Brain (organoid and tissue), 16 donors: ENCODE measurements at places on chromosomes 12 and 14.
A peak's percentile ranks its signal among the peaks of the same experiment; 100 is the strongest.

DNA sequence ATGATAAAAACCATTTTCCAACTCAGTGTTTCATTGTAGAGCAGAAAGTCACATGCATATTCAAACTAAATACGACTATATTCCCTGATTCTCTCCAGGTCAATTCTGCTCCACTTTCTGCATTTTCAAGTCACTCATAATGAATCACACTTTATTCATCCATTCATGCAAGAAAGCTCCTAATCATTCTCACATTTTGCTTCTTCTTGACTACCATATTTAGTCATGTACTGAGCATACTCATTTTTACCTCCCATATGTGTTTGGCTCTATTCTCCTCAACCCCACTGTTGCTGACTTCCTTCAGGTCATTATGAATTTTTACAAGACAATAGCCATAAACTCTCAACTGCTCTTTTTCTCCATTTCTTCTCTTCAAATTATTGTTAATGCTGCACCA is 43.4 kb upstream of the PIK3C2G start:
- DNase-seq: no peak

- peak; percentile 54 for DNase-seq
Observed at GRCh38 chr14:101496776-101497683, 64.3 kb upstream of the DIO3 start.

GRCh38 chr12:83018088-83018487 is 331.4 kb downstream of the TMTC2 start:
- DNase-seq: no peak

- no peak for DNase-seq
Observed at GRCh38 chr12:73321319-73321718, 1049.1 kb downstream of the TRHDE start.

GRCh38 chr12:52055731-52056711 is 4.8 kb downstream of the NR4A1 start:
- DNase-seq: no peak

DNA sequence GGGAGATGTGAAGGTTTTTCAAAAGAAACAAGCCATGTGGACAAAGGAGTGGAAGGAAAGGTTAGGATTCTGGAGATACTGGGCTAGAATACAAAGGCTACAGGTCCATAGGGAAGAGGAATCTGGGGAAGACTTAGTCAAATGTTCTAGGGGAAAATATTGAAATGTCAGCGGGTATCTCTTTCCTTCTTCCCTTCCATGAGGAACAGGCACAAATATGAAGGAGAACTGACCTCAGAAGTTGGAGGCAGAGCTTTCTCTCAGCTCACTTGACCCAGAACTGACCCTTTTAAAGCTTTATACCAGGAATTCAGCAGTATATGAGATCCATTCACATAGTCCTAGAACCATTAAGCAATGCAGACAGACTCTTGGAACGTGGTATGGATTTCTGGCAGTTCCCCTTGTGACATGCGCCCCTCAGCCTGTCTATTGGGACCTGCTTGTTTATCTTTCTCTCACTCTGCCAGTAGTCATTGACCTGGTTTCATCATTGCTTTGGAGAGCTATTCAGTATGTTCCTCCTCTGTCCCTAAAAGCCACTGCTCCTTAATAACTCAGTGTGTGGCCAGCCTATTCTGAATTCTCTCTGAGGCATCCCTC is 43.0 kb upstream of the GSG1 start:
- DNase-seq: no peak

DNA sequence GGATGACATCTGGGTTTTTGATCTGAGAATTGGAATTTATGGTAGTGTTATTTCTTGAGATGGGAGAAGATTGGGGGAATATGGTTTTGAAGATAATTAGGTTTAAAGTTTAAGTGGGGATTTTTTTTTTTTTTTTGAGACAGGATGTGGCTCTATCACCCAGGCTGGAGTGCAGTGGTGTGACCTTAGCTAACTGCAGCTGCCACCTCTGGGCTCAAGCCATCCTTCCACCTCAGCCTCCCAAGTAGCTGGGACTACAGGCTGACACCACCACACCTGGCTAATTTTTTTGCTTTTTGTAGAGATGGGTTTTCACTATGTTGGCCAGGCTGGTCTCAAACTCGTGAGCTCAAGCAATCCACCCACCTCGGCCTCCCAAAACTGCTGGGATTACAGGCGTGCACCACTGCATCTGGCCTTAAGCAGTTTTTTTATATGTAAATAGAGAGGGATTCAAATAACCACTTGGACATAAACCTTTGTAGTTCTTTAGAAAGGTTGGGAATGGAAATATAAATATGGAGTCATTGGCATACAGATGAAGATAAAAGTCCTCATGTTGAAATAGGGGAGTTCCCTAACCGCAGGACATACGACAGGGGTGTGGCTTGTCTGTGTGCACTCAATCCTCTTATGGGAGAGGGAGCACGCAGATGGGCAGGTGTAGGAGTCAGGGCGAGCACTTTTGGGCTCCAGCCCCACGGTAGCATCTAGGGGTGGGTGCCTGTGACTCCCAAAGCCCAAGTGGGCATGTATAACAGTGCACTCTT is 4.7 kb downstream of the LIN52 start:
- DNase-seq: no peak

- DNase-seq: no peak
Observed at GRCh38 chr14:35248476-35248788, 43.8 kb upstream of the PSMA6 start.

DNA sequence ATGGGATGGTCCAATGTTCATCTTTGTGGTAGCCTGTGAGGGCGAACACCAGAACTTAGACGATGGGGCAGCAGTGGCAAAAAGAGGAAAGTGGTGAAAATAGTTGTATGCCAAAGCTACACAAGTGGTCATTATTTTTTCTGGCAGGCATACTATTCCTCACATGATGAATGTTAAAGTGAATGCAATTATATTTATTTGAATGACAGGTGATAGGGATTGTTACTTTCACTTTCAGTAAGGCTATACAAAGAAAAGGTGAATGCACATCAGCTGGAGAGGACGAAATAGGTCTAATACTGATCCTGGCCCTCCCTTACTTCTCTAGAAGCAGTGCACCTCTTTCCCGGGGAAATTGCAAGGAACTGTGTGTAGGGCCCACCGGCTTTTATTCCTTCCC is 470.1 kb downstream of the TMTC2 start:
- no peak for DNase-seq

DNA sequence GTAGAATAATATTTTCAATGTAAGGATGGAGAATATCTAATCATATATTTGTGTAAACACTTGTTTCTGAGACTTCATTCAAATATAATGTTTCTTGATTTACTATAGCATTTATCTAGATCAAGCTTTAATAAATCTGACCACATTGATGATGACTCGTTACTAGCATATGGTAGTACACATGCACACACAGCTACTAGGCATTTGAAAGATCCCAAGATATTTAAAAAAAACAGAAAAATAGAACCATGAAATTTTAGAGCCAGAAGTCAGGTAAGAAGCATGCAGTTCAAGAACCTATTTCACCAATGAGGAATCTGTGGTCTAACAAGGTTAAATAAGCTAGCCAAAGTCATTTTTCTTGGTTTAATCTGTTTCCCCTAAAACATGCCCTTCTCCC is 32.0 kb downstream of the DCP1B start:
- no peak for DNase-seq

- DNase-seq: peak; percentile 35
Observed at GRCh38 chr14:95156161-95157047, 925 bp downstream of the DICER1 start.

DNA sequence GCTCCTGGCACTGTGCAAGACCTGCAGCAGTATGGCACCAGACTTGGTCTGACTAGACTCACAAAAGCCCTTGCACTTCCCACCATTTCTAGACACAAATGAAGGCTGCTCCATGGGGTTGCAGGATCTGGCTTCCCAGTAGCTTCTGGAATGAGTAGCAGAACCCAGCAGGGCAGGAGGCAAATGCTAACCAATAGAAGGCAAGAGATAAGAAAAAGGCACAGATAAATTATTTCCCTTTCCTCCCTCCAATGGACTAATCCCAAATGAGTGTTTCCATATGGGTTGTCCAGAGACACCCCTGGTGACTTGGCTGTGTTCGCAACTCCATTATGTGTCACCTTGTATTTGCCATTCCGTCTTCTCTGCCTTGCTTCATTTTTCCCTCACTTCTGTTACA is 49.7 kb downstream of the KIF21A start:
- no peak for DNase-seq

DNA sequence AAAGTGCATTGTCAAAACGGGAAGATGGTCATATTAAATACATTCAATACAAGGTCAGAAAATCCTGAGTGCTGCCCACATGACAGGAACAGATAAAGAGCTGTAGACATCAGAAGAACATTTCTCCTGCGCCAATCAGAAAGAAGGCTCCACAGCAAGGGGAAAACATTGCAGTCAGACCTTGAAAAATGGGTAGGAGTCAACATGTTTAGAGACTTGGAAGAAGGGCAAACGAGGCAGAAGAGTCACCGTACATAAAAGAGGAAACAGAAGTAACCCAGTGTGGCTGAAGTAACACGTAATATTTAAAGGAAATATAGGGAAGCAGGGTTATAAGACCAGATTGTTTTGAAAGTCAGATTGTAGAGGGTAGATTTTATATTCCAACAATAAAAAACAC is 11.9 kb downstream of the SPPL3 start:
- no peak for DNase-seq

GRCh38 chr12:51961834-51962233 is 10.3 kb downstream of the ACVR1B start:
- no peak for DNase-seq

DNA sequence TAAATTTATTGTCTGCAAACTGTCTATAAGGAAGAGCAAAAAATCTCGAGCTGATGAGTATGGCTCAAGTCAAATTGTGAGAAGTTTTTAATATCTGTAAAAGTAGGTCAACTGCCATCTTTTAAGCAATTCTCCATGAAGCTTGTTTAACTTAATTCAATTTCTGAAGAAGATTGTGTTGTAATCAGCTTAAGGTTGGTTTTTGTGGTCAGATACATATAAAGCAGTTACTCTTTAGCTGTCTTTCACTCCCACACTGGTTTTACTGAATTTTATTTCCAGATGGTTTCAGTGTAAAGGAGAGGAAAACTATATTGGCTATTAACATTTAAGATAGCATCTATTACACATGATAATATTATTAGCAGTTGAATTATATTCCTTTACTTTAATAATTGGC is 1165.1 kb downstream of the SLC16A7 start:
- no peak for DNase-seq

GRCh38 chr12:45331552-45331951 is 115.7 kb downstream of the ANO6 start:
- DNase-seq: no peak

DNA sequence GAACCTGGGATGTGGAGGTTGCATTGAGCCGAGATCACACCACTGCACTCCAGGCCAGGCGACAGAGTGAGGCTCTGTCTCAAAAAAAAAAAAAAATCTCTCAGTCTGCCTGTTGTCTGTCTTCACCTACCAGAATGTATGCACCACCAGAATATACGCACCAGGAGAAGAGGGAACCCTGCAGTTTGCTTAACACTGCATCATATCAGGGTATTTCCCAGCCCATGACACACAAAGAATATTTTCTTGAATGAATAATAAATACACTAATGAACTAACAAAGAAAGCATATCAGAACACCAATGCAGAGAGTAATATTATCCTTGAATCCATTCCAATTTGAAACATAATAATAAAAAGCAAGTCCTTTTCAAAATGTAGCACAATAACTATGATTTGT is 44.2 kb upstream of the FOXN3 start:
- no peak for DNase-seq

- no peak for DNase-seq
Observed at GRCh38 chr12:470133-470532, 10.4 kb downstream of the B4GALNT3 start.
